ENCODE measurements at places on chromosomes 3 and 15. TPM values are rescaled to one million over a fixed set of nuclear protein-coding genes. Genes with fewer than 3 reads are reported as not detected.
A peak's percentile ranks its signal among the peaks of the same experiment; 100 is the strongest.

MEF2A gene
- total RNA-seq: 31.1 TPM

DNA sequence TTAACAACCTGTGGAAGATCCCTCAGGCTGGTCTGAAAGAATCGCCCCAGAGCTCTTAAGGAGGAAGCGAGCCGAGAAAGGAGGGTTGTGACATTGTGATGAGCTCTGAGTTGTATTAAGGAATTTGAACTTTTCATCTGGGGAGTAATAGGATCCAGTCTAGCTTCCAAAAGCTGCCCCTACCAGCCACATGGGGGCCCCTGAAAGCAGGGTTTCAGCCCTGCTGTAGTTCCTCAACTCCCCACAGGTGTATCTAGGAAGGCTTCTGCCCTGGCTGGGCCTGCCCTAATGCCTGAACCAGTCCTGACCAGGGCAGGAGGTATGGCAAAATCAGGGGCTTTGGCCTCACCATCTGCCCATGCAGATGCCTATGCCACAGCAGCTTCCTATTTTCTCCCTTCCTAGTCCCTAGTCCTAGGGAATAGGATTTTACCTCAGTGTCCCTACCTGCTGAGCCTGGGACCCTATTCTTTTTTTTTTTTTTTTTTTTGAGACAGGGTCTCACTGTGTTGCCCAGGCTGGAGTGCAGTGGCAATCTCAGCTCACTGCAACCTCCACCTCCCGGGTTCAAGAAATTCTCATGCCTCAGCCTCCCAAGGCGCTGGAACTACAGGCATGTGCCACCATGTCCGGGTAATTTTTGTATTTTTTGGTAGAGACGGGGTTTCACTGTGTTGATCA is 5.0 kb upstream of the AP3S2 start:
- DNase-seq: peak; percentile 38

CHRM5 gene
- total RNA-seq: not detected

- no peak for DNase-seq
These were observed 453.9 kb downstream of the LPP start for GRCh38 chr3:188607805-188608315.

KLHL6 gene
- 0.03 TPM for total RNA-seq

GRCh38 chr15:40427188-40427587 is 13.6 kb upstream of the BAHD1 start:
- no peak for DNase-seq

XCR1 gene
- total RNA-seq: not detected

DNA sequence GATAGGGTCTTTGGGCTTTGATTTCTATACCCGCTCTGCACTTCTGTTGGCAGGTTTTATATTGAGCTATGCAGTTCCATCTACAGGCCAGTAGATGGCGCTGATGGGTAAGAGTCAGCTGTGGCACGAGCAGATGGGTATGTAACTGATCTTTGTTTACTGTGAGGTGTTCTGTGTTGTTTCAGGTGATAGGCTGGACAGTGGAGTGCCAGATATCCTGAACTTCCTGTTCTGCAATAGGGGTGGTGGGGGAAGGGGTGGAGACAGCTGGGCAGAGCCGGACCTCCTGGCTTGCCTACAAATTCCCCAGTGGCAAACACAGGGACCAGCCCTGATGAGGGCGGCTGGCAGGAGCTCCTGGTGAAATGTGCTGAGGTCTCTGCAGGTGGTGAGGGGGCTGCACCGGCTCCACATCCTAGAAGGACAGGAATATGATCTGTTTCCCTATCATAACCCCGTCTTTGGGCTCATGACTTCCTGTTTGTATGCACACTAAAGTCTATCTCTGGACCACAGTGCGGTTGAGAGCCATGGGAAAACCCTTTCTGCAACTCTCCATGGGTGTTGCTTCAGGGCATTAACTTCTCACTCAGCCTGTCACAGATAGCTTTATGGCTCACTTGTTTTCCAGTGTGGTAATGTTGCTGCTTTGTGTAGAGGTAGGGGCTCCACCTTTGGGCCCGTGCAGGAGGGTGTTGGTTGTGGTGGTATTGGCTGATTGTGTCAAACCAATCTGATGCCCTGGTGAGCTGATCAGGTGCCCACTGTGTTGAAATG is 13.4 kb upstream of the FAM98B start:
- peak; percentile 38 for DNase-seq

SLC22A14 gene
- total RNA-seq: 0.13 TPM

DNA sequence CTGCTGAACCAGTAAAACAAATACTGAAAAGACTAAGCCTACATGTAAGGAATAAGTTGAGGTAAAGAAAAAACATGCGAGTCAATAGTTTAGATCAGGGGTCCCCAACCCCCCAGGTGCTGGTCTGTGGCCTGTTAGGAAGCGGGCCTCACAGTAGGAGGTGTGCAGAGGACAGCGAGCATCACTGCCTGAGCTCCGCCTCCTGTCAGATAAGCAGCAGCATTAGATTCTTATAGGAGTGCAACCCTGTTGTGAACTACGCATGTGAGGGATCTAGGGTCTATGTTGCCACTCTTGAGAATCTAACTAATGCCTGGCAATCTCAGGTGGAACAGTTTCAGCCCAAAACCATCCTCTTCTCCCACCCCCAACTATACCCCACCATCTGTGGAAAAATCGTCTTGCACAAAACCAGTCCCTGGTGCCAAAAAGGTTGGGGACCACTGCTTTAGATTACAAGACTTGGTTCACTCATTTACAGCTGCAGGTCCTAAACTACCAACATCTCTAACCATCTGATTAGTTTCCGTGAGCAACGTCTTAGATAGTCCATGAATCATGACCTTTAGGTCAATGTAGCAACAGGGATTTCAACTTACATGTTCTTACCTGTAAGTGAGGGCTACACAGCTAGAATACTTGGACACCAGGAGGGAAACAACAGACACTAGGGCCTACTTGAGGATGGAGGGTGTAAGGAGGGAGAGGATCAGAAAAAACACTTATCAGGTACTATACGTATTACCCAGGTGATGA is 66.7 kb downstream of the TRANK1 start:
- DNase-seq: no peak

All from Panc1 (cell line).